AG04450 (cell line): ENCODE measurements at places on chromosomes 1 and 21.

GRCh38 chr1:187451238-187451637 lies 622.5 kb downstream of the PLA2G4A start:
- no peak for DNase-seq

GRCh38 chr1:15940110-15941043 lies 35.5 kb downstream of the ZBTB17 start:
- DNase-seq = no peak

- DNase-seq = no peak
Observed at GRCh38 chr1:227661495-227661894, 73.6 kb downstream of the JMJD4 start.

DNA sequence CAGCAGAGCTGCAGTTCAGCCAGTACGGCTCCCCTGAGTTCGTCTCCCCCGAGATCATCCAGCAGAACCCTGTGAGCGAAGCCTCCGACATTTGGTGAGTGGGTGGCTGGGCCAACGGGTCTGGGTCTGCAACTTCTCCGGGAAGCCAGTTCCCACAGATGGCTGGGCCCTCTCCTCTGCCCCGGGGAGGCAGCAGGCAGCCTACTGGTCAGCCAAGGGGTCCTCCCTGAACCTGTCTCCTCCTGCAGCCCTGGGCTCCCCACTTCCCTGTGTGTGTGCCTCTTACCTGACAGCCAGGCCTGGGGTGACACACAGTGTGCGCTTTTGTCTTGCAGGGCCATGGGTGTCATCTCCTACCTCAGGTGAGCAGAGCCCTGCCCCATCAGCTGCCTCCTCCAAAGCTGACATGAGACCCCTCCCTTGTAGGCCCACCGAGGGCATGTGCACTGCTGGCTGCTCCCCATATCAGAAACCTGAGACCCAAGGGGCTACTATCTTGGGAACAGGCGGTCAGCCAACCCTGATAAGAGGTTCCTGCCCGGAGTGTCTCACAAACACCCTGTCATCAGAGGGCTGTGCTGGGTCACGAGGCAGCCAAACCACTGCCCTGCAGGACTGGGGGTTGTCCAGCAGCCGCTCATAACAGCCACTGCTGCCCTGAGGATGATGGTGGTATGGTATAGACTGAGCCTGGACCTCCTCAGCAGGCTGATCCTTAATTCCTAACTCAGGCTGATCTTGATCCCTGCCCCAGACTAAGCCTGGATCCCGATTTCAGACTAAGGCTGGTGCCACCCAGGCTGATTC lies 37.6 kb downstream of the TRIM11 start:
- no peak for DNase-seq

DNA sequence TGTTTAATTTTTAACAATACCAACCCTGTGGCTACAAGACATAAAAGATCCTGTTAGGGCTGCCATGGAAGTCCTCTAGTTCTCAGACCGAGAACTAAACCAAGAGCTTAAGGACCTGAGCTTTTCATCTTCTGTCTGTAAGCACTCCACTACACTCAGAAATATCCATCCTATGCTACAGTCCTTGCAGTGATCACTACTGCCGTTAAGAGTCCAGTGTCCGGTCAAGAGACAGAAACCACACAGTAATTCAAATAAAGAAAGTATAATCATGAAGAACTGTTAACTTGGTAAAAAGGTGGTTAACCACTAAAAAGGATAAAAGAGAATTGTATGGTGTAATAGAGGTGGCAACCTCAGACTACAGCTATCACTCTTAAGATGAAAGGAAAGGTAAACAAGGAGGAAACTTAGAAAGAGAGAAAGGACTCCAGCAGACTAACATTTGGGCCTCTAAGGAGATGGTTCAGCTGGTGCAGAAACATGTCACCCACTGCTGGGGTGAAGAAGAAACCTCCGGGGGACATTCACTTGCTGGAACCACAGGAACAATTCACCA lies 22.1 kb upstream of the PRDX6 start:
- DNase-seq = no peak

DNA sequence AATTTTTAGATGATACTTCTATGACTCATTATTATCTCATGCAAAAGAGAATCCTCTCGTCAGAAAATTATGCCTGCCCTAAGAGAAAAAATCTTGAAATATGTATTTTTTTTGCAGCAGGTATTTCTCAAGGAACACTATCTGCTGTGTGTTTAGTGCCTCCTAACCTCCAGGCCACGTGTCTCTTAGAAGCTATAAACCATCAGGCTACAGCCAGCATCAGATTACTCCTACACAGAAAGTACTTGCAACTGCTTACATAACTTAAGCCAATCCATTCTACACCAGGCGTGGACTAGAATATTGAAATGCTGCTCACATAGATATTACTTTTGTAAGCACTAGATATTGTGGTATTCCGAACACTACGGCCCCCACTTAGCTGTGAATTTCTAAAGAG lies 933.4 kb downstream of the PLA2G4A start:
- DNase-seq = peak; percentile 37

DNA sequence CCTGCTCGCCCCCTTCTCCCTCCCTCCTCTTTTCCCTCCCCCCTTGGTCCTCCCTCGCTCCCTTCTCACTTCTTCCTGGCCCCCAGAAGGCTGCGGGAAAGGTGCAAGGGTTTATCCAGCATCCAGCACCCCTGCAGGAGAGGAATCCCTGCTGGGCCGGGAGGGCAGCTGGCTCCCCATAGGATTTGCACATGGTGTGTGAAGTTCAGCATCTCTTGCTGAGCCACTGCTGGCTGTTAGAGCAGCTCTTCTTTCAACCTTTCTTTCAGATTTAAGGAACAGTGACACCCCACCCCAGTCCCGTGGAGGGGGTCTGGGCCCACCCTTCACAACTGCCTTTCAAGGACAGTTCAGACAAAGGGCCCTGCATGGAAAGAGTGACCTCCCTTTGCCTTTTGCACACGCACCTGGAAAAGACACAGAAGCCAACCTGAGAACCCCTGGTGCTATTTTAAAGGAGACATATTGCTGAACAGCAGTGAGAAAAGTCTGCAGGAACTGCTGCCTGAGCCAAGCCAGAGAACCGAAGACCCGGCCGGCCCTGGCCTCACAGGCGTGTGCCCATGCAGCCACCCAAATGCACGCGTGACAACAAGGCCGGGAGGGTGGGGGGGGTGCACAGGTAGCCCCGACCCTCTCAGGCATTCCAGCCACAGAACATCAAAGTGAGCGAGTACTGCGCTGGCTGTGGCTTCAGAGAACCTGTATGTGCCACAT lies 66.6 kb downstream of the SLC37A1 start:
- no peak for DNase-seq

DNA sequence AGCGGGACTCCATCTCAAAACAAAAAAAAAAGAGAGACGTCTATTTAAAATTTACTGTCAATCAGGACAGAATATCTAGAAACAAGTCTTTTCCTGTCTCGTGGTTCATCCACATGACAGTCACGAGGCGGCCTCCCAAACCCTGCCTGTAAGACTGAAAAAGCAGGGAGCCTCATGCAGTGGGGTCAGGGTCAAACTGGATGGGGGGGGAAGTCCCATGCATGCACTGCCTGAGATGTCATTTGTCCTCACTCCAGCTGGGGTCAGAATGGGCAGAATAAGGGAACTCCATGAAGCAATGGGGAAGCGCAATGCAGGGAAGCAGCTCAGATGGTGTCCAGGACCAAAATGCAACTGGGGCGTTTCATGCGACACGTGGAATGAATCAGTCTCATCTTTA lies 85.5 kb downstream of the PIK3CD start:
- DNase-seq = no peak

GRCh38 chr1:26483980-26484379 lies 11.7 kb downstream of the HMGN2 start:
- no peak for DNase-seq

DNA sequence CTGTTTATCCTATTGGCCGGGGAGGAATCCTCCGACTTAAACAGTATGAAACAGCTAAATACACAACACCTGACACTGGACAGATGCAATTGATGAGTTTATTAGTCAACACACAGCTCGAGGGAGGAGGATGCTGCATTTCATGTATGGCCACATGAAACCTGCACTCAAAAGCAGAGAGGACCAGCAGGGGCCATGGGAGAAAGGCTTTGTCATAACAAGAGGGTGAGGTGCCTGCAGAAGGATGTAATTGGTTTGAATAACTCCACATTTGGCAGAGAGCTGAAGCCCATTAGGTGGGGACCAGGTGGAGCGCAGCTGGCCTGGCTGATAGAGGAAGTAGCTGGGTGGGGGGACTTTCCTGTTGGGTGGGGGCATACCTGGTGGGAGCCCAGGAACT lies 599.1 kb downstream of the PTPRU start:
- DNase-seq = no peak

GRCh38 chr1:204835737-204836136 lies 34.9 kb upstream of the NFASC start:
- DNase-seq = no peak

DNA sequence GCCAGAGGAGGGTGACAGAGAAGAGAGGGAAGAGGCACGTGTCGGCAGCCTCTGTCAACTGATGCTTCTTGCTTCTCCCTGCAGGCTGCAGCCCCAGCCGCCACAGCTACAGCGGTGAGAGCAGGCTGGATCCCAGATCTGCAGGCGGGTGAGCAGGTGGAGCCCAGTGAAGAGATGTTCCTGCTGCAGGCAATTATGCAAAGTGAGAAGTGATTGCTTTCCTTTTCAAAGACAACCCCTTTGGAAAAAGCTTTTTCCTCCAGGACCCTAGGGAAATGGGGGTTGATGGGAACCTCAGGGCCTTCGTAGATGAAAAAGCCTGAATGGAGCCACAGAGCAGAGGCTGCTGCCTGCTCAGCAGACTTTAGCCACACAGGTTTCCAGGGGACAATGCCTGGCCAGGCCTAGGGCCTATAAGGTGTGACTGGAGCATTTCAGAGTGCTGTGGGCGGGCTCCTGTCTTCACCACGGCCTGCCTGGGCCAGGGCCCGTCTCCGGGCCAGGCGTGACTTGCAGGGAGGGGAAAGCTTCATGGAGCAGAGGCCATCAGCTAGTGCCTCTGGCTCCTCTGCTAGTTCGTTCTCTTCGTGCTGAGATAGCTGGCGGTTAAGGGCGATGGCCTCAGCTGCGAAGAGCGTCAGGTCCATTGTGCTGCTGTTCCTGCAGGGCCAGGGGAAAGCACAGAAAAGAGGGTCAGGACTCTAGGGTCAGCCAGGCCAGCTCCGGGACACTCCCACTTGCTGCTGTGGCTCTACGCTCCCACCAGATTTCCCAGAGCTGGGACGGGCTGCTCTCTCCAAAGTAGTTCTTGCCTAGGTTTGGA lies 6.9 kb upstream of the KNCN start:
- no peak for DNase-seq

- DNase-seq = no peak
Observed at GRCh38 chr1:221634606-221635005, 107.3 kb downstream of the DUSP10 start.

DNA sequence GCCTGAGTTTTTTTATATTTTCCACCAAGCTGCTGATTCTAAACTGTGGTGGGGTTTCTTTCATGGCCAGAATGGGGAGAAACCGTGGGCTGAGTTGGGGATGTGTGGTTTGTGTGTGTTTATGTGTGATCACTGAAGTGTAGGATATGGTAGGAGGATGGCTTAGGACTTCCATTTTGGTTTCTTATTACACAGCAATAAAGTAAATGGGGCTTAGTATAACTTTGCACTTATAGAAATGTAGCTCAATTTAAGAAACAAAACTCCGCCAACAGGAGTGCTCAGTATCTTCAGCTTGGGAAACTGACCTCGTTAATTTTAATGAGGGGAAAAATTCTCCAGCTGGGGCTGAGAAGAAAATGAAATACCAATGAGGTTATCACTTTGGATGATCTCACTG lies 77.8 kb downstream of the PBX1 start:
- no peak for DNase-seq

DNA sequence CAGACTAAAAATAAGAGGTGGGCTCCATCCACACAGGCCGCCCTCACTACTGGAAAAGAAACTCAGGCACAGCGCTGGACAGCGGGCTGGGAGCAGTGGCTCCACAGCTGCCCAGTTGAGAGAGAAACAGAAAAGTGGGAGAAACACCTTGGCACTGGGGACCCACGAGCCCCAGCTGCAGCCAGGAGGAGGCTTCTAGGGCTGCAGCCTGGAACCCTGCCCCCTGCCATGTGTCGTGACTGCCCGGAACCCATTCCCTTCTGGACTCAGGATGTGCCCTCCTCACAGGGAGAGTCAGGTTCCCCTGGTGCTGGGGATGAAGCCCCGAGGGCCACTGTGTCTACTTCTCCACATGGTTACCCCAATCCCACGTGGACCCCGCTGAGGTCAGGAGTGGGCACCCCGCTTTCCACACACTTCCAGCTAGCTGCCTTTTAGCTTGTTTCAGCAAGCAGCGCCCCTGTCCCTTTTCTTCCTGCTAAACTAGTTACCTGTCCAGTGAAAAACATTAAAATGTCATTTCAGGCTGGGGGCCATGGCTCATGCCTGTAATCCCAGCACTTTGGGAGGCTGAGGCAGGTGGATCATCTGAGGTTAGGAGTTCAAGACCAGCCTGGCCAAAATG lies 35.9 kb downstream of the PARP1 start:
- DNase-seq = no peak

- DNase-seq = no peak
Observed at GRCh38 chr1:2786329-2787162, 14.9 kb downstream of the TTC34 start.

- DNase-seq = no peak
Observed at GRCh38 chr1:205613854-205614412, 17.9 kb downstream of the ELK4 start.

DNA sequence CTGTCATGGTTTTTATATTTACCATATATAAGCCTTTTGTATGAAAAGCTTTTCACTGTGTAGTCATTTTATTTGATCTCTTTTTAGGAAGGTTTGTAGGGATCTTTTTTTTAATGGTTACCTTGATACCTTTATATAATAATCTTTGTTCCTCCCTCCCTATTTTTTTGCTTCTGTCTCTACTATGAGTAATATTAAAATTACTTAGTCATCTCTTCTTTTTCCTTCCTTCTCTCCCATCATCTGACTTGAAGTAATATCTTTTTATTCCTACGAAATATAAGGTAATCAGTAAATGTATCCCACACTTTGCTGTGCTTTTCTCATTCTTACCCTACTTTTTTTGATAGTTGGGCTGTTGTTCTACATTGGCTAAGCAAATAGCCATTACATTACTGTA lies 161.4 kb downstream of the MAGI3 start:
- no peak for DNase-seq

DNA sequence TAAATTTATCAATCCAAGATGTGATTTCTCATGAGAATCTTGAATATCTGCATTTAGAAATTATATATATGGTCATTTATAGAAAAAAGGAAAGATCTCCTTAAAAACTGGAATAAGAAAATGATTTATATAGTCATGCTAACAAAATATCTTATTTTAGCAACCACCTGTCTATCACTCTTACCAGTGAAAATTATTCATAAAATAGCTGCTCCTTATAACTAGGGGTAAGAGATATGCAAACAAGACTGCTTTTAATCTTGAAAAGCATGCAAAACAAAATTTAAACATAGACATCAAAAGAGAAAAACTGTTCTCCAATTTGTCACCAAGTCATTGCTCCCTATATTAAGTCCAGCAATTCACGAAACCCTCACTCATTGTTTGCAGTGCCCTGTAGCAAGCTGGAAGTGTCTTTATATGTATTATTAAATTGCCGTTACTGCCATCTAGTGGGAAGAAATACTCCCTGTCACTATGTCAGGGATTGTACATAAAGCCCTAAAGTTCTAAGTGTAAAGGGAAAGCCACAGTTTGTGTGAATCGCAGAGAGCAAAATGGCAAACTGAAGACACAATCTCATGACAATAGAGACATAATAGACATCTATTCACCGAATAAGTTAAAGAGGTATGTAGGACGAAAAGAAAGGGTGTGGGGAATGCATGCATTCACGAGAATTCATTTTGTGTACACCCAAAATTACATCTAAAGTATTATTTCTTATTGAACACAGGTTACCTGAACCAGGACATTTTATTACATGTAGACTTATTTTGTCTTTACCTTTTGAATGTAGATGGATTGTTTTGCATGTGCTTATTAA lies 600.5 kb downstream of the USP25 start:
- peak; percentile 44 for DNase-seq

GRCh38 chr1:199752688-199753027 lies 274.9 kb upstream of the NR5A2 start:
- DNase-seq = no peak
